Stimulated activated CD4-positive, alpha-beta T cell treated with anti-CD3 and anti-CD28 coated beads, Interleukin-15, amount 100 ng/mL, for 48 hours (primary cell): ENCODE measurements at places on chromosomes 1 and 21.

DNA sequence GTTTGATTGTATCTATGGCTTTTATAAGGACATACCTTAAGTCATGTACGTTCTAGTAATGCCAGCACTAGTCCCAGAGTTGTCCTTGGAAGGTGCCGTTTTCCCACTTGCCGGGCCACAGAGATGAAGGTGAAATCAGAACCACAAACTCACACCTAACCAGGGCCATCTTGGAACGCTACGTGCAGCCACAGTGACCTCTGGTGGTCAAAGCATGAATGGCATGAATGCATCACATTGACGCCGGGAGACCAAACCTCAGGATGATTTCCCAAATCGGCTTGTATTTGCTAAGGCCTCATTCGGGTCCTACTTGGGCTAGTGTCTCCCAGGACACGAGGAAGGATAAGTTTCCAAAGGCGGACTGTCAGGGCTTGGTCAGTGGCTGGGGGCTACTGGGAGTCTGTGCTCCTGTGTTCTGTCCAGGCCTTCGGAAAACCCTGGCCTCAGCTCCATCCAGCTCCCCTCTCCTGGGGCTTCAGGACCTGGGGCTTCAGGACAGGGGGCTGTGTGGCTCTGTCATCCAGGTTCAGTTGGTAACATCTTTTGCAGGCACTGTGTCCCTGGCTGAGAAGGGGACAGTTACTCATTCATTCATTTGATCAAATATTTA lies 260.5 kb downstream of the PRDM2 start:
- peak; percentile 53 for DNase-seq

DNA sequence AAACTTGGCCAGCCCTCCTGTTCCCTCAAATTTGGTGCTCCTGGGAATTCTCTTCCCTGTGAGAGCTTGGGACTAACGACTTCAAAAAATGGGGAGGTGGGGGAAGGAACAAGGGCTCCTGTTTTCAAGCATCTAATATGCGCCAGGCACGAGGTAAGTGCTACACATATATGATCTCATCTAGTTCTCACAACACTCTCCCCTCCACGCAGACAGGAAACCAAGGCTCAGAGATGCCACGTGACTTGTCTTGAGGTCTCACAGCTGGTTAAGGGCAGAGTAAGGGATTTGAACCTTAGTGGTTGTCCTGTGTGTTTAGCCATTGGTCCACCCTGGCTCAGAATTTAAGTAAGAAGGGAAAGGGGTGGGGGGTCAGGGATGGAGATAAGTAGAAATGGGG lies 125.9 kb downstream of the DMRTB1 start:
- DNase-seq: no peak

DNA sequence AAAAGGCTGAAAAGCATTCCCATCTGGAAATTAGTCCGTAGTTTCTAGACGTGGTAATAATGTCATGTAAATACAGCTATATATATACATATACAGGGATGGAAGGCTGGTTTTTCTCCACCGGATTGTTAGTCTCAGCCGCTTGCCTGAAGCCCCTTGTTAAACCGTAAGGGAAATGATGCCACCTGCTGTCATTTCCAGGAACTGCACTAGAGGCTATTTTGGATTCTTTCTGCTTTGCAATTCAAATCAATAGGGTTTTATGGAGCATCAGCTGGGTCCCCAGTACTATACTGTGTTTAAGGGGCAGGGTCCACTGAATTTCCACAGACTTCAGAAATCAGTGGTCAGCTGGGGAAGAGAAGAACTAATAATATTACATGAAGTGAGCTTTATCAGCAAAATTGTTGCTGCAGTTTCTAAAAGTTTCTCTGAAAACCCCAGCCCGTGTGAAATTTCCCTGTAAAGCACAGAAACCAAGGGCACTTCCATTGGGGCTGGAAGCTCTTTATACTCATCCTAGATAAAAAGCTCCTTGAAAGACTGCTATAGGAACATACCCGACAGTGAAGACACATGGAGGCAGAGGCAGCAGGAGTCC lies 33.8 kb upstream of the MPZL1 start:
- peak; percentile 79 for DNase-seq

DNA sequence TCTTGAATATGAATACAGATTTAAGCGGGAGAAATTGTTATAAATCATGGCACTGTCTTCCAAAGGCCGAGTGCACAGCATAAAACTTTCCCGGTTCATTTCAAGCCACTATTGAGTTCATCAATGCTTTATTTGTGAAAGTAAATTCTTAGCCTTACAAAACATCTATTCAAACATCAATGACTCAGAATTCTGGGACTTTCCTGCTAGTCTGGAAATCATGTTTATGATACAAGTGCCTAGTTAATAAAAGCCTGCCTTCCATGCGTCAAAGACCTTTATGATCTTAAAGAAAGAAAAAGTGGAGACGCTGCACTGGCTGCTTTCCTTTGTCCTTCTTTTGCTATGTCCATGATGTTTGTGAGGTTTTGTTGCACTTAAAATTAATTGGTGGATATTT lies 137.7 kb downstream of the SETD4 start:
- DNase-seq: no peak

DNA sequence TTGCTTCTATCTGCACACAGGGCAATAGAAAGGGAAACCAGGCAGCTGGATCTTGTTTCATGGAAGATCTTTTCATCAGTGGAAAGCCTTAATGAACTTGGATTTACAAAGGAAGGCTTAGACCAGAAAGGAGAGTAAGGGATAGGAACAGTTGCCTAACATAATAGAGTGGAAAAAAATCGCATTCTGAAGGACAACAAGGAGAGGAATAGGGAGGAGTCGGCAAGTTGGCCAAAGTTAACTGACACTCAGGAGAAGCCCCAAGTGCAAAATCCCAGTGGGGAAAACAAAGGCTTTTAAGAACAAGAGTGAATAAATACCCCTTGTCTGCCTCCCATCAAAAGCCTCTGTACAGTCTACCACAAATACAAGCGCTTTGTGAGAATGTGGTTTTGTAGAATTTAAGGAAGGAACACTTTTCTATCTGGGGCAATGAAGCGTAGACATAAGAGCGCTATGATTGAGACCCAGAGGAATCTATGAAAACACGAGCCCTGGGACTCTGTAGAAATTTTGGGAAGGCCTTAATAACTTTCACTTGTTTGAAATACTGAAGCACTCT lies 74.1 kb downstream of the ZNF648 start:
- DNase-seq: no peak

GRCh38 chr21:25708467-25709065 lies 26.1 kb downstream of the ATP5PF start:
- DNase-seq: peak; percentile 23

GRCh38 chr1:180555411-180555810 lies 3.4 kb upstream of the OVAAL start:
- no peak for DNase-seq

- DNase-seq: no peak
Measured at GRCh38 chr21:43328958-43329691, 97.8 kb downstream of the SIK1 start.

DNA sequence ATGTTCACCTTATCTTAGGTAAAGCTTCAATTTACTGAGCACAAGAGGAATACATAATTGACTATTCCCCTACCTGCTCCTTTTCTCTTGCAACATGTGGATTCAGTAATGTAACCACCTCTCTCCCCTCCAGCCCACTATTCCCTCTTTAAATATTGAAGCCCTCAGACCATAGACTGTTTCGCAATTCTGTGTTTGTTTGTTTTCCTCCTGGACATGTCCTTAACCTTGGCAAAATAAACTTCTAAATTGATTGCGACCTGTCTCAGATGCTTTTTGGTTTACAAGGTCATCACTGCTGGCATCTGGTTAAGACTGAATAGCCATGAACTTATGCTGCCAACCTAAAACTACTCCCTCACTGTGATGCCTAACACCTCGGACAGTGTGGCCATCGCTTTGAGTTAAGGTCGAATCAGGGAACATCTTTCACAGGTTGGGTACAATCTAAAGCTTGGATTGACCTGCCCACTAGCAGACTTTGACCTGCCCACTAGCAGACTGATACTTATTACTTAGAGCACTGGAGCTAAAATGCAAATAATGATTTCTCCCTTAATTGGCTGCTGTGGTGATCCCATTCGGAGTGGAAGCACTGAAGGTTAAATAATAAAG lies 10.2 kb upstream of the CDC42BPA start:
- no peak for DNase-seq

GRCh38 chr1:223413216-223413615 lies 20.0 kb downstream of the CCDC185 start:
- no peak for DNase-seq

GRCh38 chr1:86151427-86151826 lies 5.1 kb downstream of the COL24A1 start:
- no peak for DNase-seq

GRCh38 chr21:42038826-42039425 lies 28.8 kb upstream of the ZBTB21 start:
- DNase-seq: no peak

GRCh38 chr1:156809281-156809680 lies 7.4 kb downstream of the SH2D2A start:
- no peak for DNase-seq

- no peak for DNase-seq
Measured at GRCh38 chr21:46264046-46264689, 21.2 kb downstream of the MCM3AP start.

GRCh38 chr1:182668521-182669054 lies 15.8 kb downstream of the RGS8 start:
- DNase-seq: no peak

DNA sequence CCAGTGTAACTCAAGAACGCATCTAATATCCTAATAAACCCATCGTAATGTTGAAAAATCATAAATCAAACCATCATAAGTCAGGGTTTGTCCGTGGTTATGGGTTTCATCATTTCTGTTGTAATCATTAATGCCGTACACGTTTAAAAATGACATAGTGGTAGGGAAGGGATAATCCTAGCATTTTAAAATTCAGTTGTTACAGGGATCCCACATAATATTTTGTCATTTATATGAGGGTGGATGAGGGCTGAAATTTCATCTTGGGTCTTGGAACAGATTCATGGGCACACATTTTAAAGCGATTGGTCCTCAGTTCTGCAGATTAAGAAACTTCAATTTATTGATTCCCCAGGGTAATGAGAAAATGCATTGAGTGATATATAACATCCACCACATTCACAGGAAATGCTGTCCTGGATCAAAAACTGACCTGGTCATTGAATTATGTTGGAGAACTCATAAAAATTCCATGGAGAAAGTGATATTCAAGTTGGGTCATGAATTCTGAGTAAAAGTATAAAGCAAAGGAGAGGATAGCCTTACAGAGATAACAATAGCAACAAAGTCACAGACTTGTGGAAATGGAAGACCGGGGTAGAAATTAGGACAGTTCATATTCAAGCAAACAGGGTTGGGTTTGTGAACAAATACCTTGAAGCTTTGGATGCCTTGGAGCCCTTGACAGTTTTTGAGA lies 1527.3 kb upstream of the TPTE start:
- no peak for DNase-seq

DNA sequence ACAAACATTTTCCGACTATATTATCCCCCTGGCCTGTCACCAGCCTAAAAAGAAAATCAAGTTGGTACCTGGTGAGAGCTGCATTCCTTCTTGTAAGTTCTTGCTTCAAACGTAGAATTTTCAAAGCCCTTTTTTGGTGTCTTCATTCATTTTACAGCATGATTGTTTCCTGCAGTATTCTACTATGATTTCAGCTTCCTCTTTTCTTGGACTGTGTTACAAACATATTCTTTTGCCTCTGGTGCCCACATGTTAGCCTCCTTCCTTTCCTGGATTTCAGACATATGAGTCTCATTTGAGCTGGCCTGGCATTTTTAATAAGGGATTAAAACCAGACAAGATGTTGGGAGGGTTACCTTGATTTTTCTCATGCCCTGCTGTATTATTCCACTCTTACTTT lies 142.5 kb downstream of the PIGK start:
- DNase-seq: no peak

GRCh38 chr1:69513601-69514000 lies 54.1 kb upstream of the LRRC7 start:
- no peak for DNase-seq

DNA sequence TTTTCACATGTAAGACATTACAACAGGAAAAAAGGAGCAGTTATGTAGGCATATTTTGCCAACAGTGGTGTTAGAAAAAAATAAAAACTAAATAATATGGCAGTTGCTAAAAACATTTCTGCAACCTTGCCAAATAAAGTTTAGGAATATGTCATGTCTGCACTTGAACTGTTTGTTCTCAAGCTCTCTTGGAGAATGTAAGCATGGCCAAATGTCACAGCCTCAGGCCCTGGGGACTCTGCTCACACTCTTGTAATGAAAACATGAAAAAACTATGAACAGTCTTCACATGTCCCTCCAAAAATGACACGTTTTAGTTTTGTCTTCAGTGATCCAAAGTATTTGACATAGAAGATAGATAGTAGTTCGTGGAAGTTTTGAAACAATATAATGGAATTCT lies 753.3 kb downstream of the LTN1 start:
- no peak for DNase-seq

GRCh38 chr1:7379441-7379971 lies 391.6 kb upstream of the VAMP3 start:
- DNase-seq: no peak

DNA sequence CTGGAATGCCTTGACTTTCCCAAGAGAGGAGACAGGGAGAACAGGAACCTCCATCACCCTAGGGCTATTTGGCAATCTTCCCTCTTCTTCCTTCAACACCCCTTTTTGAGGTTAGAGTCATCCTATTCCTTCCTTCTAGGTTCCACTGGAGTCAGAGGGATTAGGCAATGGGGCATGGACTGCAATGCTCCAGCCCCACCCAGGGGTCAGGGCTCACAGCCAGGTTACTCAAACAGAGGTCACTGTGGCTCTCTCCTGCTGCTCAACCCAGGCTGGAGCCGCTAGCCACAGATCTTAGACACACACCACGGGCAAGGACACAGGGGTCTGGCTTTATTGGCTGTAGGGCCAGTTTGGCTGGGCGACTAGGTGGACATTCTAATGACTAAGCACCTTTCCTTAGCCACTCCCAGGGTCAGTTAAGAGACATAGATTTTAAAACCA lies 145.5 kb upstream of the NRIP1 start:
- DNase-seq: no peak

GRCh38 chr1:43367026-43367903 lies 546 bp downstream of the ELOVL1 start:
- peak; percentile 17 for DNase-seq

GRCh38 chr1:119883826-119884225 lies 12.5 kb downstream of the ADAM30 start:
- DNase-seq: no peak

DNA sequence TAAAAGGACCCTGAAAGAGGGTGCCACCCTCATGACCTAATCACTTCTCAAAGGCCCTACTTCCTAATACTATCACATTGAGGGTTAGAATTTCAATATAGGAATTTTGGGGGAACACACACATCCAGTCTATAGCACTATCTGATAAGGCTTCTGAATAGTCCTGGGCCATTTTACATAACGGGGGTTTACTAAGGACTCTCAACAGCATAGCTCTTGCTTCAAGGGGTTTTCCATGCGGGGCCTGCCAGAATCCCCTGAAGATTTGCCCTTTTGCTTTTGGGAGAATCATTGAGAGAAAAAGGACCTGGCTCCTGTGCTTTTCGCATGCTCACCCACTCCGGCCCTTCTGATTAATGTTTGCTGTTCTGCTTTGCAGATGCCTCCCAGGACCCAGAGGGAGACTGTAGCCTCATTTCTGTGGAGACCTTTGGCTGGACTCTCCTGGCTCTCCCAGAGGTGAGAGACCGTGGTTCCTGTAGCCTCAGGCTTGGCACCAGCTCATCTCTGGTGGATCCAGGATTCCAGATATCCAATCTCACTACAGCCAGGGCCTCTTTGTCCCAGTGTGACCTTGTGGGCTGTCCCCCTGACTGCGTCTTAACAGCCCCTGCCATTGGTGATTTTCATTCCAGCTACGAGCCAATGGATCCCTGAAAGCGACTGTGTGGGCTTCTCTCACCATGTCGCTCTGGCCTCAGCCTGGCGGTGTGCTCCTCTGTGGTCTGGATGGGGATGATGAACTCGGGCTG lies 72.6 kb downstream of the DDR2 start:
- no peak for DNase-seq

- no peak for DNase-seq
Measured at GRCh38 chr21:34514576-34515115, 2.6 kb upstream of the KCNE1 start.
